ENCODE measurements at places on chromosomes 3 and 15.

DNA sequence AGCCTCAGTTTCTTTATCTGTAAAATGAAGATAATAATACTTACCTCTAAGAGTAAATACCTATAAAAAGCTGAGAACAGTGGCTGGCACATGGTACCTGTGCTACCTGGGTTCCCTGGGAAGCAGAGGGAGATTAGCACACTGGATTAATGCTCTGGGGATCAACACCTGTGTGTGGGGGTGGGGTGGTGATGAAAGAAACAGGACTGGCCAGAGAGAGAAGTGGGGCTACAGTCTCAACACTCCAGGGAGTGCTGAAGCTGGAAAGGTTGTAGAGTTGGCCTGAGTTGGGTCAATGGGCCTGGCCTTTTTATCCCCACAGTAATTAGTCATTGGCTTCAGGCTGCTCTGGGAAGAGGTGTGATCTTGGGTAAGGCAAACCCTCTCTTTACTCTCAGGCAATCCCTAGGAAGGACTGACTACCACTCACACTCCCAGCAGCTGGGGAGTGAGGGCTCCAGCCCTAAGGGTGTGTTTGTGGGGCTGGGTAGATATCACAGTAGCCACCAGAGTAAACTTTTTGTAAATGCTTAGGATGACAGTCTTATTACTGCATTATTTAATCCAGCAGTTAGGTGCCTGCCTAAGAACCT is 102.5 kb downstream of the SV2B start:
- no peak for DNase-seq

GRCh38 chr15:85380217-85380811 is at the start of gene AKAP13:
Gene AKAP13 (plus strand): TSS chr15:85380603. CDS start chr15:85485721, 105,118 bp downstream.
- DNase-seq: peak; percentile 87

- DNase-seq: no peak
These were observed 79.8 kb downstream of the EPHB1 start for GRCh38 chr3:134874737-134875413.

DNA sequence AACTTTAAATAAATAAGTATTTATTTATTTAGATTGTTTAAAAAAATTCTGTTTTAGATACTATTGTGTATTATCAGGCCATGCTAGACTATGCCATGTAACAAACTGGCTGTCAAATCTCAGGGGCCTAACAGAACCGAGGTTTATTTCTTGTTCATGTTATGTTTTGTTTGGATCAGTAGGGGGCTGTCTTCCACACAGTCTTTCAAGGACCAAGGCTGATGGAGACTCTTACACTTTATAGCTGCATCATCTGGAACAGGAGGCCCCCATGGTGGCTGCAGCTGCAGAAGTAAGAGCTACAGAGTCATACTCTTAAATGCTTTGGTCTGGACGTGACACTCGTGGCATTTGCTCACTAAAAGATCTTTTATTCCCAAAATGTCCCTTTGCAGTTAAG is 33.0 kb upstream of the ARL14 start:
- DNase-seq: no peak

DNA sequence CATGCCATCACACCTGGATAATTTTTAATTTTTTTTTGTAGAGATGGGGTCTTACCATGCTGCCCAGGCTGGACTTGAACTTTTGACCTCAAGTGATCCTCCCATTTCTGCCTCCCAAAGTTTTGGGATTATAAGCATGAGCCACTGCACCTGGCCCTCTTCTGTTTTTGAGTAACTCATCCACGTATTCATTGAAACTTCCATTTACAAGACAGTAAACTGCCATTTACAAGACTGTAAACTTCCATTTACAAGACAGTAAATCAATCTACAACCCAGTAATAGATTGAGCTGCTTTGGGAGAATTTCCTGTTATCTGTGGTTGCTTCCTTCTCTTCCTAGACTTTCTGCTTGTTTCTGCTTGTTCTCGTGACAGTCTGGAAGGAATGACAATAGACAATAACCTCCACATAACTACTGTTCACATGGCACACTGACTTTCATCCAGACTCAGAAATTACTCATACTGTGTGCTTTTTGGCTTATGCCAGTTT is 114.7 kb upstream of the CCNL1 start:
- DNase-seq: no peak

DNA sequence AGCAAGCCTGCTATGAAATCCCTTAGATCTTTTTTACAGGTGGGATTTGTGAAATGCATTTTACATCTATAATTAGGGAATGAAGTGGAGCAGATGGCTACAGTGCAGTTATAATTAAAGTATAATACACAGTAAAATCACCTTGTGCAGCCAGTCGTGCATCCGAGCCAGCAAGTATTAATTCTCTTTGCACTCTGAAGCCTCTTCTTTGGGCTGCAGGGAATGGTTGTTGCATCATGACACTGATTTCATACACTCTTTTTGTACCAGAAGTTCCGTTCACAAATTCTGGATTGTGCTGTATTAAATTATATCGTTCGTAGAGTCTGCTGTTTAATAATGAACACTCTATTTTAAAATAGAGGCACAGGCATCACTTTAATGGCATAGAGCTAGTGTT is 28.7 kb upstream of the TP63 start:
- DNase-seq: no peak

DNA sequence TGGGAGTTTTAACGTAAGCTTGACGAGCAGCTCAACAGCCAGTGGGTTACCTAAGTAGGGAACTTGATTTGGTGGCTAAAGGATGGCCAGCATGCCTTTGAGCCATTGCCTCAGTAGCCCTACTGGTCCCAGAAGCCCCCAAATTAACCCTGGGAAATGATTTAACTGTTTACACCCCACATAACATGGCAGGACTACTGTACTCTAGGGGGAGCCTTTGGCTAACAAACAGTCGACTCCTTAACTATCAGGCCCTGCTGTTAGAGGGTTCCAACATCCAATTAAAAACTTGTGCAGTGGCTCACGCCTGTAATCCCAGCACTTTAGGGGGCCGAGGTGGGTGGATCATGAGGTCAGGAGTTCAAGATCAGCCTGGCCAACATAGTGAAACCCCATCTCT is 9.4 kb upstream of the SMCO1 start:
- DNase-seq: no peak

- DNase-seq: no peak
These were observed 39.2 kb downstream of the MBNL1 start for GRCh38 chr3:152307829-152308474.

- DNase-seq: no peak
These were observed 86.5 kb downstream of the SEMA6D start for GRCh38 chr15:47803767-47804166.

GRCh38 chr3:194488055-194488742 is 1.4 kb upstream of the ATP13A3 start:
- no peak for DNase-seq

- no peak for DNase-seq
These were observed 104.0 kb upstream of the TBC1D5 start for GRCh38 chr3:17846466-17846865.

Measured in T-cell (primary cell).